ENCODE measurements at places on chromosomes 3 and 15.

- DNase-seq, result no peak
Measured at GRCh38 chr15:25087137-25087536, 132.3 kb downstream of the SNRPN start.

GRCh38 chr3:54600441-54601204 lies 327.2 kb downstream of the LRTM1 start:
- DNase-seq, result peak; percentile 60

DNA sequence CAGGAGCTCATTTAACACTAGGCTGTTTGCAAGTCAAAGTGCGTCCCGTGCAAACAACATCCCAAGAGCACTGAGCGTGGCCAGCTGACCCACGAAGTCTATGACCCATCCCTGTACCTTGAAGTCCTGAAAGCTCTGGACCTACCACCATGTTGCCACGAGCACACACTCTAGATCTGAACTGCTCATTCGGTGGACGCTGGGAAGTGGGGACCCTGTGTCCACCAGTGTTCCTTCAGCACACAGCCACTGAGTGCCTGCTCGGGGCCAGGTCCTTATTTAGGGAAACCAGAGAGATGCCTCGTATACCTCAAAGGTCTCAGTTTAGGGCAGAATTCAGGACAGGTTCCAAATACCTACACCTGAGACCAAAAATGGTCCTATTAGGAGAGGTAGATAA lies 236.9 kb downstream of the XXYLT1 start:
- no peak for DNase-seq

GRCh38 chr3:34312684-34313083 lies 514.3 kb downstream of the PDCD6IP start:
- no peak for DNase-seq

- no peak for DNase-seq
Measured at GRCh38 chr15:42375941-42376340, 16.6 kb downstream of the CAPN3 start.

- peak; percentile 80 for DNase-seq
Measured at GRCh38 chr15:76337059-76337695, 604 bp downstream of the ISL2 start.

- DNase-seq, result no peak
Measured at GRCh38 chr15:65412556-65412955, 10.2 kb downstream of the IGDCC4 start.

DNA sequence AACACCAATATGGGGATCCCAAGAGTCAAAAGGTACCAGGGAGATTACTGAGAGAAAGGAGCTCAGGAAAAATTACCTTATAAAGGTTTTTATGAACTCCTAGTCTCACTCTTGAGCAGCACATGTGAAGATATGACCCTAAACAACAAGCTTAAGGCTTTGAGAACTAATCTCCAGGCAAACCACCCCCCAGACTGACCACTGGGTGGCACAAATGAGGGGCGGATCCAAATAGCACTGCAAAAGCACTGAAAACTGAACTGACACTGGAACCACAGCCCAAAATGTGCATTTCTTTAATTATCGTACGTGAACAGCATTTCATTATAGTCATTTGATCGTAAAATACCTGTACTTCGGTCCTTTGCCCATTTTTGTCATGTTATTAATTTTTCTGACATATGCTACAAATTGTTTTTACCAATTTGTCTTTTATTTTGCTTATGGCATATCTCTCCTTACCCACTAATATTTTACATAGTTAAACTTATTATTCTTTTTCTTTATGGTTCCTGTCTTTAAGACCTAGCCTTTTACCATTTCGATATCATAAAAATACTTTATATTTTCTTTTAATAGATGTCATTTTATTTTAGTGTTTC lies 31.5 kb upstream of the TFDP2 start:
- DNase-seq, result peak; percentile 6

- no peak for DNase-seq
Measured at GRCh38 chr3:134317106-134317947, 56.9 kb downstream of the AMOTL2 start.

GRCh38 chr3:14845180-14845579 lies 26.4 kb downstream of the FGD5 start:
- DNase-seq, result no peak

DNA sequence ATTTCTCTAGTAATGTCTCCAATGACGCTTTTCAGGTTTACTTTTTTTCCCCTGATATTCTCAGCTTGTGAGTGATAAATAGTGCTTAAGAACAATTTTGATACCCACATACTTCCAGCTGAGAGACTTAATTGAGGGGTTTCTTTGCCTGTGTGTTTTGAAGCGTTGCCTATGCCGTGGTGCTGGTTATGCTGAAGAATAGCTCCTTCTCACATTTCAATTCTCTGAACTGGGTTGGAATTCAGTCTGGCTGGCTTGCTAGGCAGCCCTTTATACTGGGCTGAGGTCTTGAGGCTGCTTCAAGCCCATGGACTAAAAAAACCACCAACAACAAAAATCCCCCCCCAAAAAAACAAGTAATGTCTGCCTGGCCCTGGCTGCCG lies 87.4 kb downstream of the CHST2 start:
- DNase-seq, result peak; percentile 29

GRCh38 chr3:127706312-127706711 lies 33.6 kb downstream of the ABTB1 start:
- DNase-seq, result no peak

DNA sequence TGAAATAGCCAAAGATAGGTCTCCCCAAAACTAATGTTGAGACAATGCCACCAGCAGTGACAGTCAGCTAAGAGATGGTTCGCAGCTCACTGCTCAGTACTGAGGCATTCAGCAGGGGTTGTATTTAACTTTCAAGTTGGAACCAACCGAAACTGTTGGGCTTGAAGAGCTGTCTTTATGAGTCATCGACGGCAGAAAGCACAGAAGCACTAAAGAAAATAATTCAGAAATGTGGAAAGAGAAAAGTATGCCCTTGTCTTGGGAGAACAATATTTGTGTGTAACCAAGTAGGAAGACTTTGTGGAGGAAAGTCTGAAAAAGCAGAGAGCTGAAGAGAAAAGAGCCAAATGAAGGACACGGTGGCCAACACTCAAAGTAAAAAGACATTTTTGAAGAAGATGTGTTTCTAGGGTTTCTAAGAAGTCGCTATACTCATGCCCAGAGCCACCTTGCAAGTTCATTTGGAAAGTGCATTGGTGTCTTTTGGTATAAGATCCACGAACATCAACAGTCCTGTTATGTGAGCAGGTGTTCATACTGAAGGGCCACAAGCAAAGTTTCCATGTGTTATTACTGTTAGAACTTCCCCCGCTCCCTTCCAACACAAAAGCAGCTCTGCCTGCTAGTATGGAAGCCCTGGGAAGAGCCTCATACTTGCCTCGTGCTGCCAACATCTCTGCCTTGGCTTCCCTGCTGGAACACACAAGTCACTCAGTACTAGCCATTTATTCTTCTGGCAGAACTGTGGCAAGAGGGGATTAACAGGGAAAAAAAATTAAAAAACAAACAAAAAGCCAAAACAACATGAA lies 4.1 kb upstream of the RARB start:
- DNase-seq, result no peak

GRCh38 chr3:133296981-133297380 lies 102.9 kb upstream of the BFSP2 start:
- DNase-seq, result no peak

DNA sequence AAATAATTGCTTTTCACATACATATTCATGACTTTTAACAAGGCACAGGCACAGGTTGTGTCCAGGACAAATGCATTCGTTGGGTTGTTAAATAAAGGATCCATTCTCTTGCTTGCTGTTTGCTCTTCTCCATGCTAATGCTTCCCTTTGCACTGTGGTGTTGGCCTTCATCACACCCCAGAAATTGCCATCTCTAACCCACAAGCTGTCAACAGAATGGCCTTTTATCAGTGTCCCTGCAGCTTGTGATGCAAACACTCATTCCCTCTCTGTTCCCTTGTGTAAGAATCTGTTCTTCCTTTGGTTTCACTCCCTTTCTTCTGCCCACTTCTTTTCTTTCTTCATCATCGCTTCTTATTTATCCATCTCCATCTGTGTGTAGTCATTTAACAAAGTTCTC lies 72.2 kb downstream of the SLC7A14 start:
- no peak for DNase-seq

DNA sequence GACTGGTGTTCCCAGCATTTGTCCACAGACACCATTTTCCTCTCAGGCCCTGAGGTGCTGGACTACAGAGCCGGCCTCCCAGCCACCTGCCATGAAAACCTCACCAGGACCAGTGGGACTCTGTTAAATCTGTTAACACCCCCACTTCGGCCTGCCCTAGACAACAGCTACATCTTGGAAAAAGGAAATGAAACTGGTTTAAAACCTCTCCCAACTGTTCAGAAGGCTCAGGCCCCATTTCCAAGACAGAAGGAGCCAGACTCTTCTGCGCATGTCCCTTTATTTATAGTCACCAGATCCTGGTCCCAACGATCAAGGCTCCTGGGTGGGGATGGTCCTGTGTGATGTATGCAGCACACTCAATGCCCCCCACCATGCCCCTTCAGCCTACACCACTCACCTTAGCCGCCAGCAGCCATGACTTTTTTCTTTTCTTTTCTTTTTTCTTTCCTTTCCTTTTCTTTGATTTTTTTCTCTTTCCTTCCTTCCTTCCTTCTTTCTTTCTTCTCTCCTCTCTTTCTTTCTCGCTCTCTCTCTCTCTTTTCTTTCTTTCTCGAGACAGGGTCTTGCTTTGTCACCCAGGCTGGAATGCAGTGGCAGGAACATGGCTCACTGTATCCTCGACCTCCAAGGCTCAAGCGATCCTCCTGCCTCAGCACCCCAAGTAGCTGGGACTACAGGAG lies 25.5 kb upstream of the FLNB start:
- DNase-seq, result no peak

GRCh38 chr15:76928201-76928600 lies 3.3 kb upstream of the RCN2 start:
- DNase-seq, result no peak

DNA sequence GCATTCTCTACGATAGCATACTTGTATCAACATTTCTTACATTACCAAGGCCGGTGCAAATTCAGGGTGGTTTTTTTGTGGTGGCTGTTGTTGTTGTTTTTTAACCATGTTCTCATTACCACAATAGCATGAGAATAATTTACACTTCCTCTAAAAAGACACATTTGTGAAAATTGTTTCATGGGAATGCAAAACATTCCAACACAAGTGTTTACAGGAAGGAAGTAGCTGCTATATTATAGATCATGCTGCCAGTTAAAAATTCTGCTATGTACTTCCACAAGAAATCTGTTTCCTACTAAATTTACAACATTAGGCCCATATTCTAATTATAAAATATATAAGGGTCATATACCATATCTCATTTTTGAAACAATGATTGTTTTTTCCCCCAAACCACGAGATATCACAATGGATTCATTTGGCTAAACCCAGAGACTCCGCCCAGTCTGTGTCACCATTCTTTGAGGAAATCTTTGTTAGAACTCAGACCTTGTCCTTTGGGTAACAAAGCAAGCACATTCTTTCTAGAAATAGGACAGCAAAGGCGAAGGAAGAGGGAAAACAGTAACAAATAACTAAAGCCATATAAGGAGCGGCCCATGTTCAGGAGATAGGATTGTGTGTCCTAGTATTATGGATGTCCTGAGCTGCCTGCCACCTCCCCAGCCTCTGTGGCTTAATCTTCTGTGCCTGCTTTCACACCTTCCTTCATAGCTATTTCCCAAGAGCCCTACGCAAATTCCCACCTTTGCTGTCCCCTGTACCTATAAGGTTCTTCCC lies 60.1 kb downstream of the UACA start:
- DNase-seq, result no peak

- DNase-seq, result no peak
Measured at GRCh38 chr3:78741066-78741645, 1026.6 kb downstream of the ROBO1 start.

GRCh38 chr15:54840621-54841398 lies 355.9 kb downstream of the RSL24D1 start:
- DNase-seq, result no peak

DNA sequence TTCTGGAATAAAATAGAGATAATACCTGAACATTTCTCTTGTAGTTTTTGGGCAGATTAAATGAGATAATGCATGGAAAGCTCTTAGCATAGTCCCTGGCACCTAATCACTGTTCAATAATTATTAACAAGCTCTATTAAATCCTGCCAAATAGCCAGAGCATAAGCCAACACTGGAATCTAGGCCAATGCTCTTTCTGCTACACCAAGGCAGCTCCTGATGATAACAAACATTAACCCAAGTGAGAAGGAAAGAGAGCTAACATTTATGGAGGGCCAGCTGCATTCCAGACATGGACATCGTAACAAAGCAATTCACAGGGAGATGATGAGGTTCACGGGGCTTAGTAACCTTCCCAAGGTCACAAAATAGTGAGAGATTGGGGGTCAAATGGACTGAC lies 23.3 kb downstream of the LARP6 start:
- DNase-seq, result no peak

- peak; percentile 19 for DNase-seq
Measured at GRCh38 chr15:23467110-23467600, 20.1 kb upstream of the GOLGA6L2 start.

DNA sequence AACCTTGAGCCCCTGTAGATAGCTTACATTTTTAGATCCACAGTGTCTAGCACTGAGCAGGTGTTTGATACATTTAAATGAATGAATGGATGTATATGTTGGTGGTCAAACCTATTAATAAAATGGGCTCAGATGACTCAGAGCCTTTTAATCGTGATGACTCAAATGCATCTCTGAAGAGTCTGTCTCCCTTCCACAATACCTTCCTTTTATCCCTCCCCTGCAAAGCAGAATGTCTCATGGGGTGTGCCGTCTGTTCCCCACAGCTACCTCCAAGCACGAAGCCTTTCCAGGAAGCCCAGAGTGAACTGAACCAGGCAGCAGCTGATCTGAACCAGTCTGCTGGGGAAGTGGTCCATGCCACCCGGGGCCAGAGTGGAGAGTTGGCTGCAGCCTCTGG lies 303.5 kb upstream of the TPM1 start:
- no peak for DNase-seq

DNA sequence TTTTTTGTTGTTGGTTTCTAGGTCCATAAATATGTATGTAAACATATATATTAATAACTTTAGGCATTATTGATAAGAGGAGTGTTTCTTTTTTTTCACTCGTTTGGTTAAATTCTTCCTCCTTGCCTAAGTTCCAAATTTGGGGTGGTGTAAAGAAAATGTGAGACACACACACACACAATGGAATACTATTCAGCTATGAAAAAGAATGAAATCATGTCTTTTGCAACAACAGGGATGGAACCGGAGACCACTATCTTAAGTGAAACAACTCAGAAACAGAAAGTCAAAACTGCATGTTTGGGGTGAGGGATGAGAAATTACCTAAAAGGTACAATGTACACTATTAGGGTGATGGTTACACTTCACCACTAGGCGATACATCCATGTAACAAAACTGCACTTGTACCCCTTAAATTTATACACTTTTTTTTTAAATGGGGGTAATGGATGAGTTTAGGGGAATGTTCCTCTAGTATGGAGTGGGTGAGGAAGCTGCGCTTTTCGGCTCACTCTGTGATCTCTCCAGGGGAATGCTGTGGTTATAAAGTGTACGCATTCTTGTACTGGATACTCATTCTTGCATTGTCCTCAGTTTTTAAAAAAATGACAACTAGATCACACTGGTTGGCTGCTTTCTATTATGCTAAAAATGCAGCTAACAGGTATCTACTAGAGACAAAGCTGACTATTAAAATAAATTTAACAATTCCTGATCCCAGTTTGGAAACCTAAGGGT lies 50.8 kb upstream of the PPARG start:
- no peak for DNase-seq

All from retina (tissue), 1 donor.